ENCODE measurements at places on chromosomes 2 and 18.
A peak's percentile ranks its signal among the peaks of the same experiment; 100 is the strongest.

DNA sequence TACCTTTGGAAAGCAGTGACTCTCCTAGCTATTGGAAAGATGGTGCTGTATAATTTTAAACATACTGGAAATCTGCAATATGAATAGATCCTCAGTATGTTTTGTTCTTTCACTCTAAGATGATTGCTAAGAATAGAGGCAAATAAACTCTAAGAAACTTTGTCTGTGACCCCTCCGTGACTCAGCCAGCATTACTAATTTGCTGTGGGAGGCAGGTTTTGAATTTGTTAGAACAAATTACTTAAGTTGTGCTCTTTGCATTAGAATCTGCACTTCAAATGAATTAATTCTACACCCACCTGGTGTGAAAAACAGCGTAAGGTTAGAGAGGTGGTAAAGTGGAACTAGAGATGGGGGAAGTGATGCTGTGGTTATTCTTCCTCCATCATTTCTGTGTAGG lies 142.2 kb downstream of the RAPGEF4 start:
- no peak for DNase-seq

GRCh38 chr2:238652053-238652770 lies 195.7 kb upstream of the TWIST2 start:
- no peak for DNase-seq

DNA sequence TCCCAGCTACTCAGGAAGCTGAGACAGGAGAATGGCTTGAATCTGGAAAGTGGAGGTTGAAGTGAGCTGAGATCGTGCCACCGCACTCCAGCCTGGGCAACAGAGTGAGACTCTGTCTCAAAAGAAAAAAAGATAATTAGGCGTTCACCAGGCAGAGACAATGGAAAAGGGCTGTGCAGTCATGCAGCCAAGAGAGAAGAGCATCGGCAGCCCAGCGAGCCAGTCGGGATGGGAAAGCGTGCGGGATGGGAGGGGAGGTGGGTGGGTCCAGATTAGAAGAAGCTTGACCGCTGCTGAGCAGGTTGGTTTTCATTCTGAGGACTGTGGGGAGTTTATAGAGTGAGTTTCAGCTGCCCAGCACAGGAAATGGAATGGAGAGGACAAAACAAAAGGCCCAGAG lies 15.0 kb upstream of the CYS1 start:
- no peak for DNase-seq

GRCh38 chr18:47826157-47827074 lies 104.0 kb downstream of the SMAD2 start:
- no peak for DNase-seq

DNA sequence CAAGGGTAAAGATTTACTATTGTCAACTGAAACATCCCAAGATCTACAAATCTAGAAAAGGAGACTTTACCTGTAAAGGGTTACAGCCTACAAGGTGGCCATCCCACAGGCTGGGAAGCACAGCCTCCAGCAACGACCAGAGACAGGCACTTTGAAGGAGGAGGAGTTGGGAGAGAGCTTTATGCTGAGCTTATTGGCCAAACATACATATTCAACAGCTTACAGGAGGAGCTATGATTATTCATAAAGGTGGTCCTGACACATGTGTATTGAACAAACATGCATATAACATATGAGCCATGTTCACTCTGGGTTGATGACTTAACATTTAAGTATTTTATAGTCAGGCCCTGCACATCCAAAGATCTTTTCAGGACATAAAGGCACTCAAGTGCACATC lies 11.1 kb upstream of the ABCA12 start:
- DNase-seq = no peak

- no peak for DNase-seq
Observed at GRCh38 chr2:8606226-8606625, 75.6 kb upstream of the ID2 start.

DNA sequence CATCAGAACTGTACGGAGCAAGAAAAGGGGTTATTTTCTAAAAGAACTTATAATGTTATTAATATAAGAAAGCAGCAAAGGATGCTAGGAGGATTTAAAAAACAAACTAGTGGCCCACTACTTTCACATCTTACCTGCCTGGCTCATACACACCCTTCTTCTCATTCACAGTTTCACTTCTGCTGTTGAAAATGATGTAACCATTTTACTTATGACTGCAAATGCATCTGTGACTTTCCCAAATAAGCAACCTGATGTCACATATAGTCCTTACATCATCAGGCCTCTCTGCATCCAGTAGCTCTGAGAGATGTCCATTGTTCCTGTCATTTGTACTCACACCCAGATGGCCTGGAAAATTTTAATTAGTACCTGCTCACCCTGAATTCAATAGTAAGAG lies 101.8 kb upstream of the MYO3B start:
- DNase-seq = no peak

- DNase-seq = no peak
Observed at GRCh38 chr2:84055816-84056215, 403.3 kb downstream of the SUCLG1 start.

DNA sequence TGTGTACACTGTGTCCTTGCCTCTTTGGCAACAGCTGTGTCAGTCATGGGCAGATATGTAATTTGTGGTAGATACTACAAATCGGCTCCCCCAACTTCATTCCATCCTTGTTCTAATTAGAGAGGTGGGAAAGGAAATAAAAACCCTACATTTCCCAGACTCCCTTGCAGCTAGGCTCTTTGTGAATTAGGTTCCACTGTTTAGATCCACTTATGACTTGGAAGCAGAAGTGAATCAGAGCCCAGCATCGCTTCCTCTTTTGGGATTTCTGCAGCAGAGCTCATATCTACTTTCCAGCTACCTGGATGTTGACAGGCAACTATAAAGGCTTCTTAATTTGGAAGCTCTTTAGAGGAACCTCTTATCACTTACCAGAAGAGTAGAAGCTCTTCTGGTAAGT lies 34.1 kb upstream of the NARS1 start:
- DNase-seq = no peak

GRCh38 chr2:148130581-148130980 lies 109.7 kb downstream of the MBD5 start:
- DNase-seq = no peak

- peak; percentile 74 for DNase-seq
Observed at GRCh38 chr18:3037423-3037915, 24.5 kb upstream of the LPIN2 start.

- no peak for DNase-seq
Observed at GRCh38 chr2:184425083-184425482, 173.2 kb upstream of the ZNF804A start.

DNA sequence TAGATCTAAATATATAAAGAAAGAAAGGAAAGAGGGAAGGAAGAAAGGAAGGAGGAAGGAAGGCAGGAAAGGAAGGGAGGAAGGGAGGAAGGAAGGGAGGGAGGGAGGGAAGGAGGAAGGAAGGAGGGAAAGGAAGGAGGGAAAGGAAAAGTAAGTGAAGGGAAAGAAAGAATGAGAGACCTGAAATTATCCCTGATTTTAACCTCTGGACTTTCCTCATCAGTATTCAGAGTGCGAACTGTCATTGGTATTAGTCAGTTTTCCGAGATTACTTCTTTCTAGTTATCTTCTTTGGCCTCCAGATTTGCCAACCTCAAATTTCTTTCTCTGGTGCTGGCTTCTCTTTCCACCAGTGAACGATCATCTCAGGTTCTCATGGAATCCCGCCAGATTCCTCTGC lies 215.5 kb upstream of the FN1 start:
- DNase-seq = no peak

GRCh38 chr2:99725820-99726219 lies 236.0 kb upstream of the REV1 start:
- no peak for DNase-seq

DNA sequence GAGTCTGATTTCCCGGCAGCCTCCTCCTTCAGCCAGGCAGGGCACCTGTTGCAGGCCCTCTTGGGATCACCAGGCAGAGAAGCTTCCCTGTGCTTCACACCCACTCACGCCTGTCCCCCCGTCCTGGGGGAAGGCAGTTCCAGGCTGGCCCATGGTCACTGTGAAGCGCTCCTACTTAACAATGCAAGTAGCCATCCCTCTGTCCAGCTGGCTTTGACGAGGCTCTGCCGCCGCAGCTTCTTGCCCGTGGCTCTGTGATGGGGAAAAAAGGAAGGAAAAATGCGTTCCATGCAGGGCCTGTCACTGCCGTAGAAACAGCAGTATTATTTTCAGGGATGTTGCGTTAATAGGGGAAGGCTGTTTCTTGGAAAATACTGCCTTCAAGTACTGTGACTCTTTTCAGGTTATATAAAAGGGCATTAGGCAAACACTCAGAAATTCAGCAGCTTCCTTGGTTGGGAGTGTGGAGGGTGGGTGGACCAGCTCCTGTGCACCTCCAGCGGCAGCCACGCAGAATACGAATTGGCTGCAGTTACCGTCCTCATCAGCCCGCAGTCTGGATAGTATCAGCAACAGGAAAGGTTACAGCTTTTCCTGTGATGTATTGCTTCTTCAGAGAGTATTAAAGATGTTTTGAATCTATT lies 232.3 kb downstream of the KLHL29 start:
- DNase-seq = no peak

Data from activated CD4-positive, alpha-beta T cell treated with anti-CD3 and anti-CD28 coated beads, Interleukin-2, amount 50 U/mL, for 16 hours (primary cell).